ENCODE measurements at places on chromosomes 5 and 9.
A peak's percentile ranks its signal among the peaks of the same experiment; 100 is the strongest.

- DNase-seq, result peak; percentile 66
Measured at GRCh38 chr9:22682961-22683699, 236.5 kb downstream of the DMRTA1 start.

- DNase-seq, result no peak
Measured at GRCh38 chr9:86682240-86682639, 265.1 kb downstream of the GAS1 start.

GRCh38 chr5:100858987-100859545 lies 44.0 kb downstream of the ST8SIA4 start:
- DNase-seq, result no peak

DNA sequence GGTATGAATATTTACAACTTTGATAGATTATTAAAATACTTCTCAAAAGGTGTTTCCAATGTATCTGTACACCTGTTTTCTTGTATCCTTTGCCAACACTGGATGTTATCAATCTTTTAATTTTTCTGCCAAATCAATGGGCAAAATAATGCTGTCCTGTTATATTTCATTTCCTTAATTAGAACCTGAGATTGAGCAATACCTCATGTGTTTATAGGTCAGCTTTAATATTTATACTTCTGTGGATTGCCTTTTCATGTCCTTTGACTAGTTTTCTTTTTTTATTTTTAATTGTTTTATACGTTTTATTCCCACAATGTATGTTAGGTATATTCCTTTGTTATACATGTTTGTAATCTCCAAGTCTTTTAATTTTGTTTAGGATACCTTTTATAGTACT lies 77.6 kb downstream of the JAK2 start:
- DNase-seq, result no peak

DNA sequence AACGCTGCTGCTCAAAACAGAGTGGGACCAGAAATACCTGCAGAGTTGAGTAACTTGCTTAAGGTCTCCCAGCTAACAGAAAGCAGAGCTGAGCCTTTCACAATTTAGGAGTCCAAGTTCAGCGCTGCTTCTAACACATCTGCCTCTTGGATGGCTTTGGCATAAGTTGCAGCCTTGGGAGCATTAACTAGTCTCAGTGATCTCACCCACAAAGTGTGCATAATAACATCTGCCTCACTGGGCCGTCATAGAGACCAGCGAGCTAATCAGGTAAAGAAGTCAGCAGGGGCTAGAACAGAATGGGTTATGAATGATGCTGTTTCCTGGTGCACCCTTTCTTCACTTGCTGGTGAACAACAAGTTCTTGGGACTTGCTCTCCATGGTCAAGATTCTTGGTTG lies 36.5 kb downstream of the WWC1 start:
- no peak for DNase-seq

- DNase-seq, result no peak
Measured at GRCh38 chr9:128551657-128552152, 682 bp upstream of the SPTAN1 start.

DNA sequence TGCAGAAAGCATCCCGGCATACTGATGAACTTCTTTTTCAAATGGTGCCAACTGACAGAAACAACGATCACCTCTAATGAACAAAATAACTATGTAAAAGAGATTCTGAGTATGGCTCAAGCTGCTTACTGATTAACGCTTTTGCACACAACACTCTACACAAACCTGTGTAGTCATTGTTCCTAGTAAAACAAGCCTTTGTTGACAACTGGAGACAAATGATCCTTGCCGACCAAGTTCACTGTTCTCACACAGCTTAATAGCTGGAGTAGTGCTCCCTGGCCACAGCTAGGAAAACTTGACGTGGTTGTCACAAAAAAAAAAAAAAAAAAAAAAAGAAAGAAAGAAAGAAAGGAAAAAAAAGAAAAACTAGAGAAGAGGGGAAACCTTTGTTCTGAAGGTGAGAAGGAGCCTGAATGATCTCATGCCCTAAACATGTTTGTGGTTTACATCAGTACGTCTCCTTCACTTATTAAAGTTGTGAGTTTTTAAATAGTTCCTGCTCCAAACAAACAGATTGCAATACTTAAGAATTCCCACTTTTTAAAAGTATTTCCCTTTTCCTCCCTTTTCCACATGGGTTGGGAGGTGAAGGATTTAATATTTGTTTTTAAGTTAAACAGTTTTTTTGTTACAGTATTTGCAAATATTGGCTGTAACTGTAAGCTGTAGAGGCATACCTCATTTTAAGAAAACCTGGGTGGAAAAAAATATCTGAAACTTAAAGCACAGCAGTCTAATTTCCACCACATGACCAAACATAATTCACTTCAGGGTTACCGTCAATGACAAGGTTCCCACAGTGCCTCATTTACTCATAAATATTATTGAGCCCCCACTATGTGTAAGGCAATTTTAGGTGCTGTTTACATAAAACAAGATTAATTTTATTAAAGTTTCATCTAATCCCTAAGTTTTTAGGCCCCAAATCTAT lies 63.7 kb downstream of the GLIS3 start:
- DNase-seq, result no peak

DNA sequence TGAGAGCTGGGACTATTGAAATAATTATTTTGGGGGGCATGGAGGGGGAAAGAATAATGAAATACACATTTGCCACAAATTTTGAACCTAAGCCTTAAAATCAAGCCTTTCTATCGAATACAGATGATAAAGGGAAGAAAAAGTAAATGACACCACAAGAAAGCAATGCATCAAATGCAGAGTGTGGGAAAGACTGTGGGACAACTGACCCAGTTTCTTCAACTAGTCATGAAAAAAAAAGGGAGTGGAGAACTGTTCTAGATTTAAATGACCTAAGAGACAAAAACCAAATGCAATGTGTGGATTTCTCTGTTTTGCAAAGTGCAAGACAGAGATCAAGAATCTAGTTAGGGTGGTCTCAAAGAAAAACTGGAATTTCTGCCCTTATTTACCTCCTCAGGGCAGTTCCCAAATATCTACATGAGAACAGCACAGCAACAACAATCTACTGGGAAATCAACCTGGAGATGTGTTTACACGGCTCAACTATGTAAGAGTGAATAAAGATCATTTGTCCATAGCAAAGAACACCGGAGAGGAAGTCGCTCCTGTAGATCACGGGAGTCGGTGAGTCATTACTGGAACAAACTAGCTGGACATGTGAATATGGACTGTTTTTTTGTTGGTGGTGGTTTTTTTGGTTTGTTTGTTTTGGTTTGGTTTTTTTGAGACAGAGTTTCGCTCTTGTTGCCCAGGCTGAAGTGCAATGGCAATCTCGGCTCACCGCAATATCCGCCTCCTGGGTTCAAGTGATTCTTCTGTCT lies 145.9 kb downstream of the DROSHA start:
- no peak for DNase-seq

- DNase-seq, result no peak
Measured at GRCh38 chr9:108664309-108665255, 191.2 kb downstream of the ACTL7B start.

DNA sequence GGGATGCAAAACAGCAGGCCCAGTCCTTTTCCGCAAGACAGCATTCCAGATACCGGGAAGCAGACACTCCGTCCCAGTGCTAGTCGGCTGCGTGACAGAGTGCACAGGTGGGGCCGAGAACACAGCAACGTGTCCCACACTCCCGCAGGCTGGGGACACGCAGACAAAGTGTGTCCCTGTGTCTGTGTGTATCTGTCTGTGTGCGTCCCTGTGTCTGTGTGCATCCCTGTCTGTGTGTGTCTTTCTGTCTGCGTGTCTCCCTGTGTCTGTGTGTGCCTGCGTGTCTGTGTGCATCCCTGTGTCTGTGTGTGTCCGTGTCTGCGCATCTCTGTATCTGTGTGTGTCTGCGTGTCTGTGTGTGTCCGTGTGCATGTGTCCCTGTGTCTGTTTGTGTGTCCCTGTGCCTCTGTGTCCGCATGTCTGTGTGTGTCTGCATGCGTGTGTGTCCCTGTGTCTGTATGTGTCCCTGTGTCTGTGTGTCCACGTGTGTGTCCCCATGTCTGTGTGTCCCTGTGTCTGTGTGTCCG lies 137.0 kb downstream of the MRPL36 start:
- no peak for DNase-seq

DNA sequence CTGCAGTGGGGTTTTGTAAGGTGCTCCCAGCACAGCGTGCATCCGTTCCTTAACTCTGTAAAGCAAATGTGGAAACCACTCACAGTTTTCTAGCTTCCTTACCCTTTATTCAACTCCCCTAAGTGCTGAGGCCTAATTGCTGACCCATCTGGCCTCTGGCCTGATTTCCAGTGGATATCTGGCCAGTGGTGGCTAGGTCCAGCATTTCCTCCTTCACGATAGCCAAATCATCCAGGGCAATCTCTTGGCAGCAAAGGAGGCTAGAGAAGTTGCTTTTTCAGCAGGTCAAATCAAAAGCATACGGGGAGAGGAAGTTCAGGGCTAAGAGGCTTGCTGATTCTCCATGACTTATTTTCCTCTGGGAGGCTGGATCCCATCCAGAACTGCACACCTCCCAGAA lies 286.3 kb upstream of the VLDLR start:
- no peak for DNase-seq

DNA sequence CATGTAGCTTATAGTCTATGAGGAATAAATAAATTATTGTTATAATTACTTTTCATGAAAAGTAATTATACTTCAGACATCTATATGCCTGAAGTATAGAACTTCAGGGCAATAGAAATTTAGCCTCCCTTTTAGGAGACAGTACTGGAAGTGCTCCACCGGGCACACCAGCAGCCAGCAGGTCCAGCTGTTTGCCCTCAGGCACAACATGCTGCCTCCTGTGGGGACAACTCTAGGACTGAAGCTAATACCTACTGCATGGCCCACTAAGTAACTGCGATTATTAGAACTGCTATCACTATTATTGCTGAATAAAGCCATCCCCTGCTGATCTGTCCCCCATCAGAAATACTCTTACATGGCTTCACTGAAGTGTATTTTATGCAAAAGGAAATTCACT lies 329.6 kb downstream of the MED10 start:
- no peak for DNase-seq

- DNase-seq, result no peak
Measured at GRCh38 chr5:107826311-107827000, 155.7 kb upstream of the EFNA5 start.

DNA sequence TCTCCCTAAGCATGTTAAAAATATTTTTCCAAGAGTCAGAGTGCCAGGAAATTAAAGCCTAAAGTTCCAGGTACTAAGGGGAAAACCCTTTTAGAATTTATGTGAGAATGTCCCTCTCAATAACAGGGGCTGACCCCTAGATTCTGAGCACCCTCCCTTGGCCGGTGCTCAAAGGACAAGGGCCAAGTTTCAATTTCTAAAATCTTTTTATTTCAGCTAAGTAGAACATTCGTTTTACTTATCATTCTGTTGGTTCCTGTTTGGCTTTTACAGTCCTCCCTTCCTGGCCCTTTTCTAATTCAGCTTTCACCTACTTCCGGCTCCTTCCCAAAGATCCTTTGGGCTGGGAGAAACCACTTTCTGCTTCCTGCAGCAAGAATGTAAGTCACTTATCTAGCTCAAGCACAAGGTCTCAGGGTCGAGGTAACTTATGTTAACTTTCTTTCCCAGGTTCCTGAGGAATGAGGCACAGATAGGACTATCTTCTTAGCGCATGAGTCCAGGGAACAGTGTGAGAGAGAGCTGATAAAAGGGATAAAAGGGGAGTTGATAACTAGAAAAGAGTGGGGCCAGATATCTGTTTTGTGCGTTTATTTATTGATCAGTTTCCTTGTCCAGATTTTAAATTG lies 34.6 kb upstream of the F2RL2 start:
- no peak for DNase-seq

DNA sequence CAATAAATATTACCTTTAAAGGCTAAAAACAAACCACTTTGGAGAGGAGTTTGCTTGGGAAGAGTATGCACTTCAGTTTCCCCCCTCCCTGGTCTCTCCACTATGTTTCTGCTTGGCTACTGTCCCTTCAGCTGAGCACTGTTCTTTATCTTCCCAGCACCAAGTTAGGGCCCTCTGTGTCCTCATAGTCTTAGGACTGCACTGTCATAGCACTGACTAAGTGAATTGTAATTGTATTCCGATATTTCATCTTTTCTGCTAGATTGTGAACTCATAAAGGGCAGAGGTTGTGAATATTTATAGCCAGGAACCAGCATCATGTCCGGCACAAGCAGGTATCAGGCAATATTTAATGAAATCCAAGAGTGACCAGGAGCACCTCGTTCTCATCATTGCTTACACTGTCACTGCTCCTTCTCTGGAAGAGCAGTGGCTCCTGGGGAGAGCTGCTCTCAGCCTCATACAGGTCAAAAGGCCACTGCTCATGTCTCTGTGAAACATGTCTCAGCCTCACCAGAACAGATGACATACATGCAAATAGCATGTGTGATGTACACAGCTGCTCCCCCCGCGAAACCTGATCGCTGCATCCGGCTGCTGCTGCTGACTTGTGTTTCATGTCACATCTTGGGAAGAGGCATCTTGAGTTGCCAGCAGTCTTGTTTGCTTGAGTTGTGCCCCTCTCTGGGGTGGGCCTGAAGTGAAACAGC lies 279.7 kb upstream of the MSX2 start:
- no peak for DNase-seq

DNA sequence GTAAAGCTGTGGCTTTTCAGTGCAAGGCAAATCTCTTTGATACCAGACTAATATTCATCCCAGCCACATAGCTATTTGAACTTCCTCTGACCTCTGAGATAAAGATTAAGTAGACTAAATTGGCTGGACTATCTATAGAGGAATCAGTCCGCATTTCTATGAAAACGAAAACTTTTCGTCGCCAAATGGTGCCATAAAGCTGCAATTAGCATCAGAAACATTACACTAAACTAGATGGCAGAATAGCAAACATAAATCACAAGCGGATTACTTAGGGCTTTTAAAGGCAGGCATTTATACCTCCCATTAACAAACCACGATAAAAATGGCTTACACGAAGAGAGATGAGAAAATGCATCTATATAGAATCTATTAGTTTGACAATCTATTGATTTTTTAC lies 1009.7 kb upstream of the CDH6 start:
- no peak for DNase-seq

- DNase-seq, result no peak
Measured at GRCh38 chr9:137919649-137920141, 42.1 kb downstream of the CACNA1B start.

DNA sequence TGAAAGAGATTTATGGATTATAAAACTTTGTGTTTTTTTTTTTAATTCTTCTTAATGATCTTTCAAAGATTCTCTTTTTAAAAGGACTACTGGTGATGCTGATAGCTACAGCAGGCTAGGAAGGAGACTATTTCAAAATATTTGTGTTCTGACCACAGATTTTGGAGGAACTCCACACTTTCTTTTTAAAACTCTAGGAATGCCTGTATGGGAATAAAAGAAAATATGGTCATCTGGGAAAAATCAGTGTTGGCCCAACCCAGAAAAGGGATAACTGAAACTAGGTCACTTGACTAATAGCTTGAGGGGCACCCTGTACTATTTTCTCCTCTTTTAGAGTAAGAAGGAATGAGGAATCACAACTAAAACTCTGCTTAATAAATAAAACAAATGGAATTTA lies 97.6 kb upstream of the ADAMTS19 start:
- DNase-seq, result no peak
